ENCODE measurements at places on chromosomes 7 and 10.

- no peak for DNase-seq
Observed at GRCh38 chr10:45581216-45581549, 91.4 kb downstream of the ZFAND4 start.

- peak; percentile 46 for DNase-seq
Observed at GRCh38 chr7:111232249-111233084, 141.5 kb downstream of the LRRN3 start.

DNA sequence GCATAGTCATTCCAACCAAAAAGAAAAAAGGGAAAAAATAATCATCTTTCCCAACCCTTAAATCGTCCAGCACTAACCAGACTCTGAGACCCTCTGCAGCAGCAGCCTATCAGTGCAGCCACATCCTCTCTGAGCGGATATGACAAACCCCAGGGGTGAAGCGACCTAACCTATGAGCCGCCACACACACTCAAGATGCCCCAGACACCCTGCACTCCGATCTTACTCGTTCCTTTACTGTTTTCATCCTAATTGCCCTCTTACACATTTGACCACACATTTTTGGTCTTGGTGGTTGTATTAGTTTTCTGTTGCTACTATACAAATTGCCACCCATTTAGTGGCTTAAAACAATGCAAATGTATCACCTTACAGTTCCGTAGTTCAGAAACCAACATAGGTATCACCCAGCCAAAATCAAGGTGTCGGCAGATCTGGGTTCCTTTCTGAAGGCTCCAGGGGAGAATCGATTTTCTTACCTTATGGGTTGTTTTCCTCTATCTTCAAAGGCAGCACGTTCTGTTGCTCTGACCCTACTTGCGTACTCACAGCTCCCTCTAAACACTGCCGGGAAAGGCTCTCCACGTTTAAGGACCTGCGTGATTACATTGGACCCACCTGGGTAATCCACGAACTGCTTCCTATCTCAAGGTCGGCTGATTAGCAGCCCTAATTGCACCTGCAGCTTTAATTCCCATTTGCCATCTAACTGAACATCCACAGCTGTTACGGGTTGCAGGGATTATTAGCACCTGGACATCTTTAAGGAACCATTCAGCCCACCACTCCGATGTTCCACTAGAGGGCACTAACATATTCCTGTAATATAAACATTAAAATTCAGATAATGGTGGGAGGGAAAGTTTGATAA, 37.3 kb upstream of the PRSS1 start:
- peak; percentile 79 for DNase-seq

- DNase-seq: no peak
Observed at GRCh38 chr10:33975481-33975880, 641.0 kb upstream of the NRP1 start.

GRCh38 chr7:33674804-33675411, 230.4 kb upstream of the BMPER start:
- DNase-seq: no peak

DNA sequence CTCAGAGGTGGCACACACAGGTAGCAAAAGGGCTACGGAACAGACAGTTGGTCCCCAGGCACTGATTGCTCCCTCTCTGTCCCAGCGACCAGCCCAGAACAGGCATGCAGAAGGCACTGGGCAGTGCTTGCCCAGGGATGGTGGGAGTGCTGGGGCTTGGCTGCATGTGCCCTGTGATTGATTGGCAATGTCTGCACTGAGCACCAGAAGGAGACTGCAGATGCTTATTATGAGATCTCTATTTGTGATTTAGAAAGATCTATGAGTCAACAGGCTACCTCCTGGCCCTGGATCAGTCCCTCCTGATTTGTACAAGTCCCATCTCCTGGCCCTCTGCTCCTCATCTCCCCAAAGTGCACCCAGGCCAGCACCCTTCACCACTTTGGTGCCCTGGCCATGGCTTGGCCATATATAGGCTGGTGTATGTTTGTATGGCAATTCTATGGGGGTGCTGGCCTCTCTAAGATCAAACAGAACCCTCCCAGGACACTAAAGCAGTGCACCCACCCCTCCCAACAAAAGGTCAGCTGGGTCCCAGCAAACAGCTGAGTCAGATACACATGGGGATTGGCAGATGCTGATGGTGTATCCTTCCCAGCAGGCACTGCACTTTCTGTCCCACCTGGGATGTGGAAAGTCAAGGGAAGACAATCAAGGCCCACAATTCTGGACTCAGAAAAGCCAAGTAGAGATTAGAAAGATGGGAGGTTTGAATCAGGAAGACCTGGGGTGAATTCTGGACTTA, 30.9 kb downstream of the CAMK2B start:
- no peak for DNase-seq

DNA sequence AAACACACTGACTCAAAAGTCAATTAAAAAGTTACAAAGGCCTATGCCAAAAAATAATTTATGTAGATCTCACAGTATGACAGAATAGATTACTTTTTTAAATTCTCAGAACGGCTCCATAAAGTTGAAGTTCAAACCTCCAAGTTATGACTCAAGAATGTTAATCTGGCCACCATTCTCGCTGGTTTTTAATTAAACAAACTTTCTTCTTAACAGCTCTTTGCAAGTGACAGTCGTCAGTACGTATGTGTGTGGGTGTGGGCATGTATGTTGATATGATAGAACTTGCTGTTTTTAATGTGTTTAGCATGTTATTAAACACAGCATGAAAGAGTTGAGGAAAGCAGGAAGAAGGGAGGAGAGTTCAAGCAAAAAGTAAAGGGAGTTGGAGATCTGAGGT, 18.5 kb downstream of the PRKCQ start:
- DNase-seq: no peak

All from Kasumi-1 (cell line).